ENCODE measurements at places on chromosomes 4 and X. TPM values are rescaled to one million over a fixed set of nuclear protein-coding genes. Genes with fewer than 3 reads are reported as not detected.

CRMP1 gene
- 7.7 TPM for total RNA-seq

GRIA3 gene
- total RNA-seq, result 2.8 TPM

FGF13 gene
- 23.7 TPM for total RNA-seq

AMMECR1 gene
- total RNA-seq, result 10.5 TPM

SOD3 gene
- total RNA-seq, result 23.2 TPM

DNA sequence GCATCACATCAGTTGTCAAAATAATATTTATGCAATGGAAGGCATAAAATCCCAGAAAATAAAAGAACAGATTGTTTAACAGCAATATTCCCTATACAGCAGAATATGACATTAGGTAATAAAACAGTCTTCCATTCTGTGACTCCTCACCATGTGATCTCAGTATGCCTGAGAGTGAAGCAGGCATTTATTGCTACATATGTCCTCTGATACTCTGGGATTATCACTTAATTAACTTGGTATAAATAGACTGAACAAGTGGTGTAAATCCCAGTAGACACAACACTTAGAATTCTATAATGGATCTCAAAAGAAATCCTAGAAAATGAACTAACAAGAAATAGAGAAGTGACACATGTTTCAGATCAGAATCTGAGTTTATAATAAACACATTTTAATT, 841.3 kb downstream of the PDHA2 start:
- H3K36me3 ChIP-seq, result no peaks in the 10 kb centered on the region
- H3K27me3 ChIP-seq, result no peaks in the 10 kb centered on the region
- H3K4me3 ChIP-seq, result no peak overlapping the region

DNA sequence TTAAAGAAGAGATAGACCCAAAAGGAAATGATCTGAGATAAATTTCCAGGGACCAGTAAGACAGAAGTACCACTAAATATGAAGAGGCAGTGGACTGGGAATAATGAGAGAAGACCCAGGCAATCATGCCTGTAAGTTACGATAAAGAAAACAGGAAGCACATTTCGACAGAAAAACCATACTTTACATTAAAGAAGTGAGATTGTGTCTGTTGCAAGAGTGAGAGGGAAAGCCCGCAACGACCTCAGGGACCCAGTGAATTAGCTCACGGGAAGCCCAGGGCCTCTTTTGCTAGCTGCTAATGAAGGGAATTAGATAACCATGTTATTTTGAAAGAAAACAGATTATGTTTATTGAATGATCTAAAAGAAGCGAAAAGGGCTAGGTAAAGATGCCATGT, 28.9 kb upstream of the ACSL1 start:
- H3K4me1 ChIP-seq, result no peaks in the 10 kb centered on the region
- no peak overlapping the region for H3K4me3 ChIP-seq
- H3K27ac ChIP-seq, result no peak overlapping the region

GRCh38 chr4:48493452-48494100, 3.5 kb downstream of the ZAR1 start:
- H3K27ac ChIP-seq, result no peak overlapping the region
- peak; percentile 19 for DNase-seq
- peaks cover 2% of the 10 kb centered on the region for H3K36me3 ChIP-seq
- no peak overlapping the region for H3K4me3 ChIP-seq
- H3K27me3 ChIP-seq, result peaks cover 40% of the 10 kb centered on the region
- no peaks in the 10 kb centered on the region for H3K4me1 ChIP-seq

DNA sequence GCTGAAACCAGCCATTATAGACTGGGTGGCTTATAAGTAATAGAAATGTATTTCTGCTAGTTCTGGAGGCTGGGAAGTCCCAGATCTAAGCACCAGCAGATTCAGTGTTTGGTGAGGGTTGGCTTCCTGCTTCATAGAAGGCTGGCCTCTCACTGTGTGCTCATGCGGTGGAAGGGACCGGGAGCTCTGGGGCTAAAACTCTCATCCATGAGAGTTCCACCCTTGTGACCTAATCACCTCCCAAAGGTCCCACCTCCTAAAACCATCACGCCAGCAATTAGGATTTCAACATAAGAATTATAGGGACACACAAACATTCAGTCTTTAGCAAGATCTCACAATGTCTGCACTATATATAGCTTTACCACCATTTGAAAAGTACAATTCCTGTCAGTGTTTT, 215.2 kb downstream of the CBR4 start:
- H3K4me1 ChIP-seq, result no peaks in the 10 kb centered on the region
- DNase-seq, result no peak
- no peak overlapping the region for H3K27ac ChIP-seq
- no peaks in the 10 kb centered on the region for H3K27me3 ChIP-seq

DNA sequence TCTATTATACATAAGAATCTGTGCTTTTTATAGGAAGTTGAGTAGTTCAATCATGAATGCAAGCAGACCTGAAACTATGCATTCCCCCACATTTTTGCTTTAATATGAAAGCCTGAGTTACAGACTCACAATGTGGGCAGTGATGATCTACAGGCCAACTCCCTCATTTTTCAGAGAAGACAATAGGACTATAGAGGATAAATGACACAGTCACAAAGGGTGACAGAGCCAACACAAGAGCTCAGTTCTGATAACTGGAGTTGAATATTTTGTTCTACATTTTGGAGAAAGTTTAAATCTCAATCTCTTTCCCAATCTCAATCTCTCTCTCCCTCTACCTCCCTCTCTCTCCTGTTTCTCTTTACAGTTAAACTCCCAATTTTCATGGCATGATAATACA, 27.0 kb downstream of the MBNL3 start:
- no peak for DNase-seq
- H3K27ac ChIP-seq, result no peak overlapping the region
- no peak overlapping the region for H3K4me3 ChIP-seq
- no peaks in the 10 kb centered on the region for H3K4me1 ChIP-seq
- no peaks in the 10 kb centered on the region for H3K27me3 ChIP-seq
- H3K36me3 ChIP-seq, result no peaks in the 10 kb centered on the region

GRCh38 chr4:67770422-67770821, 16.2 kb upstream of the GNRHR start:
- no peaks in the 10 kb centered on the region for H3K4me1 ChIP-seq
- H3K36me3 ChIP-seq, result no peaks in the 10 kb centered on the region
- H3K27ac ChIP-seq, result no peak overlapping the region
- H3K27me3 ChIP-seq, result no peaks in the 10 kb centered on the region
- no peak for DNase-seq
- H3K4me3 ChIP-seq, result no peak overlapping the region

Measured in cardiac muscle cell (in vitro differentiated cells and primary cell).